ENCODE measurements at places on chromosomes 6 and 20.
A peak's percentile ranks its signal among the peaks of the same experiment; 100 is the strongest.

- no peak for DNase-seq
Observed at GRCh38 chr20:48384147-48384818, 443.5 kb downstream of the PREX1 start.

DNA sequence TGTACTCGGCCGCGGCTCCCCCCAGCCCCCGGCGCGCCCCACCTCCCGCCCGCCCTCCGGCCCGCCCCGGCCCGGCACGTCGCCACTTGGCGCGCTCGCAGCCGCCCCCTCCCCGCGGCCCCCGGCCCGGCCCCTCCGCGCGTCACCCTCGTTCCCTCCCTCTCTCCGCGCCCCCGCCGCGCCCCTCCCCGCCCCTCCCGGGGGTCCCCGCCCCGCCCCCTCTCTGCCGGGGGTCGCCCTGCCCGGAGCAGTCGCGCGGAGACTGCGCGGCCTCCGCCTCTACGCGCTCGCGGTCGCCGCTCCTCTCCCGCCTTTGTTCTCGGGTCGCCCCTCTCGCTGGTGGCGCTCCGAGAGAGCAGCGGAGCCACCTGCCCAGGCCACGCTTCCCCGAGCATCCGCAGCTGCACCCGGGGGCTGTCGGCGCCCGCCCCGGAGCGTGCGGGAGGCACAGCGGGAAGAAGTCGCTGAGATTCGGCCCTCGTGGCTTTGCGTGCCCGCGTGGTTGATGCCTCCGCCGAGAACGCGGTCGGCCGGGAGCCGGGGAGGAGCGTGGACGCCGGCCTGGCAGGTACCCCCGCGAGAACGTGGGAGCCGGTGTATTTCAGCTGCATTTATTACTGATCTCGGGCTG is at the start of gene PHF10:
Gene PHF10 (minus strand): TSS at position 7 of the 631 bp plus-strand sequence. CDS start 569 bp downstream, outside the sequence.
- peak; percentile 78 for DNase-seq

DNA sequence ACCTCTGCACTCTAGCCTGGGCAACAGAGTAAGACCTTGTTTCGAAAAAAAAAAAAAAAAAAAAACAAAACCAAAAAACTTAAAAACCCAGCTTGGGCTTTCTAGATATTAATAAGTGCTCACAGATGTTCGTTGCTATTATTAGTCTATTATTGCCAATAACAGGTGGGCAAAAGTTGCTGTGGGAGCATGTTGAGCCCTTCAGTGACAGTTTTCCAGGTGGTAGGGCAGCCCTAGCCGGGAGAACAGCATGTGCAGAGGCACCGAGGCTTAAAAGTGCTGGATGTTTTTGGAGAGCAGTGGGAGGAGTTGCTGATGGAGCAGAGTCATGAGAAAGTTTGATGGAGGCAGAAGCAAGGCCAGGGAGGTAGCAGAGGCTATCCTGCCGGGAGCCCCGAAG is 4.4 kb downstream of the PPP1R16B start:
- no peak for DNase-seq

DNA sequence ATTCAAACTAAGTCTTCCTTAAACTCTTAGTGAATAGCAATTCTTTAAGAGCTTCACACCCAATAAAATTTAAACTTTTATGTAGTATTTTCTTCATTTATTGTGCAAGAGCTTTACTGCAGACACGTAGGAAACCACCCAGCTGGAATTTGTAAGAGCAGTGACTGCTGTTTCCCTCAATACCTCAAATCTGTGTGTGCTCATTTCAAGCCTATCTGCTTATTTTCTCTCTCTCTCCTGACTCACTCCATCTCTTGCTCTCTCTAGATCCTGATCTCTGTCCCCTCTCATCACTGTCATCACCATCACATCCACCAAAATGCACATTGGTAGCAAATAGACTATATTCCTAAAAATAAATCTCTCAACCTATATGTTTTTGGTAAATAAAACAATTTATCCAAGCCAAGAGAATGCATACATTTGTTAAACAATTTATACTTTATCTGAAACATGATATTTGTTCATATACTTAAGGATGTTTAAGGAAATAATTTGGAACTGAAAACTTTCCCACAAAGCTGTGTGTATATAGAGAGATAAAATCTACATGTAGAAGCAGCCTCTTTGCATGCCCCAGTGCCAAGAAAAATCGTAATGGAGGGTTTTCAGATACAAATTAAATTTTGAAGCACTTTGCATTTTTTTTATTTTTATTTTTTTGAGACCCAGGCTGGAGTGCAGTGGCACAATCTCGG is 273.0 kb downstream of the TFAP2A start:
- no peak for DNase-seq

DNA sequence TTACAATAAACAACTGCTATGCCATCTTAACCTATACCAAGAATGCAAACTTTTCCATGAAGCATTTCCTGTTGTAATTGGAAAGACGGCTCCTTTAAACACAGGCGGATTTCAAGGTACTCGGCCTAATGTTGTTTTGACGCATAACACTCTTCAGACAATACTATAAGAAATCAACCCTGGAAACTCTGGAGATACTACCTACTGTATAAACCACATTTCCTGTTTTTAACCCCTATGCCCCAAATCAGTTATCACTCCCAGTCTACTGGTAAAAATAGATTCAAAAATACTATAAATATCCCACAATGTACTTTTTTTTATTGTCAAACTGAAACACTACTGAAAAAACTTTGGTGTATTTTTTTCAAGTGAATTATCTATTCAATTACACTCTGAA is 118.1 kb downstream of the IRF4 start:
- DNase-seq = no peak

GRCh38 chr6:14166839-14167238 is 49.3 kb downstream of the CD83 start:
- no peak for DNase-seq

DNA sequence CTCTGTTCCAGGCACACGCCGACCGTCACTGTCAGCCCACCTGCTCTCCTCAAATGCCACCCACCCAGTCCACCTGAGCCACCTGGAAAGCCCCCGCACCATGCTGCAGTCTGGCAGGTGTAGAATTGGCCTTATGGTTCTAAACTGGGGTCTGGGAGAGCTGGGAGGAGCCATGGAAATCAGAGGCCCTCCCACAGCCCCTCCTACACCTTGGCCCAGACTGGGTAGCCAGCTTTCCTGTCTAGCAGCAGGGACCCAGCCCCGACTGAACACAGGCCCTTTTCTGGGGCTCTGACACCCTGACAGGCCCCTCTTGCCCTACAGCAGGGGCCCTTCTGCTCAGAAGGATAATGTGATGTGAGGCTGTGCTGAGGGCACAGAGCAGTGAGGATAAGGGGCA is 31.1 kb downstream of the LRFN2 start:
- DNase-seq = no peak

DNA sequence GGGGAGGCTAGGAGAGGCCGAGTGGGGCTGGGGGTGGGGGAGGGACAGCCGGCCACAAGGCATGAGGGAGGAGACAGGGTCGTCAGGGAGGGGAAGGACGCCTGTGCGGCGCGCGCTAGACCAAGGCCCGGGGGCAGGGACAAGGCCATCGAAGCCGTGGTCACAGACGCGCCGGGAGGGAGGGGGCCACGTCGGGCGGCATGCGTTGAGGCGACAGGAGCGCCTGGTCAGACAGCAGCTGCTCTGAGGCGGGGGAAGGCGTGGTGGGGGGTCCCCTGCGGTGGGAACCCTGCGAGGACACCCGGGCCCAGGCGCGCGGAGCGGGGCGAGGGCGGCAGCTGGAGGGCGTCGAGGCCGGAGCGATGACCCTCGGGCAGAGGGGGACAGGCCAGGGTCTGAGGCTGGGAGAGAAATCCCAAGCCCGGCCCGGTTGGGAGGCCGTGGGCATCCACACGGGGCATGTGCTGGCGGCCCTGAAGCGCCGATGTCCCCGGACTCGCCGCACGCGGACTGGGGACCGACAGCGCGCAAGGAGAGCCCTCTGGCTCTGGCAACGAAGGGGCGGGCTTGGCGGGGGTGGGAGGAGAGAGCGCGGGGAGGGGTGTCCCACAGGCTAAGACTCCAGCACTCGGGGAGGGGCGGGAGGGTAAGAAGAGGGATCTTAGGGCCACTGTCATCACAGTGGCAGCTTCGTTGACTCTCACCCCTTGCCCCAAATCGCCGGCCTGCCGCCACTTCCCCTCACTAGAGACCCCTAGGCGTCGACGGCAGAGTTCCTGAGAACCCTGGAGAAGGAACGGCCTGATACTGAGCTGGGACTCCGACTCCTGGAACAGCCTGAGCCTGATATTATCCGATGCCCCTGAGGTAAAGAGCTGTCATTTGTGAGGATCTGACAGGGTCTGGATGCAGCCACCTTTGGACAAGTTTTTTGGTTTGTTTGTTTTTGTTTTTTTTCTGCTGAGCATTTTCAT is 5.0 kb downstream of the TMEM239 start:
- DNase-seq = no peak

GRCh38 chr6:92159046-92159445 is 1260.3 kb downstream of the EPHA7 start:
- DNase-seq = no peak

GRCh38 chr20:5535125-5535756 is 215.0 kb upstream of the SHLD1 start:
- no peak for DNase-seq

DNA sequence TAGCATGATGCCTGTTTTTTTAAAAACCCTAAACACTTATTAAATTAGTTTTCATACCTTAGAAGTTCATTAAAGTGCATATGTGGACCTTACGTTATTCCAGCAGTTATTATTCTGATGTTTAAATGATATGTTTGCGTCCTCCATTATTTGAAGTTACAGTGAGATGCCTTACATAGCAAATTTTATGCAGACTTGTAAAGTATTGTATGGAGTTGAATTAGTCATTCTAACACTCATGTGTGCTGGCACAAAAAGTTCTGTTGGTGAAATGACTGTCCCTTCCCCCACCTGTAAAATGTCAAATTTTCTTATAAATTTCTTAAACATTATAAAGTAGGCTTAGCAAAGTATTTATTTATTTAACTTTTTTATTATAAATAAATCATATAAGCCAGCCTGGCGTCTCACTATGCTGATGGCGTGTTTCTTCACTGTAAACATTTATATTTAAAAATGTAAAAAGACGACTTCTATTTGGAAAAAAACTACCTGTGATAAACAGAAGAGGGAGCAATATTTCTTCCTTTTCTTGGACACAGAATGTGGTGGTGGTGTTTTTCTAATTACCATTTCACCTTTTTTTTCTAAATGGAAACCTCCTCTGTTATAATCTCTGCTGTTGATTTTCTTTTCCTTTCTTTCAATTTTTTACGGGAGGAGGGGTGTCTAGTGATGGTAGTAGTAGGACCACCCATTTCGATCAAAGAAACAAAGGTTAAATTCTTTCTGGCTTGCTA is 155.4 kb downstream of the RFPL4B start:
- DNase-seq = no peak

DNA sequence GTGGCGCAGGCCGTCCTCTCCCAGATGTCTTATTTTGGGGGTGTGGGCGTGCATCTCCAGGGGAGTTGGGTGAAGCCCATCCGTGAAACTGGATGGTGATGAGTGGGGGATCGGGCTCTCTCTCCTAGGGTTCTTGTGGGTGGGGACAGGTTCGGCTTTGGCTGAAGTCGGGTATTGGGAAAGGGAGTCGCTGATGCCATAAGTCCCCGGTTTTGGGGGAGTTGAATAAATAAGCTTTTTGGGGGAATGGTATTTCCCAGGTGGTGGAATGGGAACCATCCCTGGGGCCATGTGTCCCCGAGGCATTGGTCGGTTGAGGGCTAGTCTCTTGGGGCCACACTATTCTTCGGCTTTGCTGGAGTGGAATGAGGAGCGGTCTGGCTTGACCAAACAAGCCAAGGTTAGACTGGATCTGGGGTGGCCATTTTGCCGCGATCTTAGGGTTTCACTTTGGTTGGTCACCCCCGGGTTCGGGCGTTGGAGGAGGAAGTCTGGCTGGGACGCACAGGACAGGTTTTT is 481 bp downstream of the ZNF133 start:
- DNase-seq = peak; percentile 24

DNA sequence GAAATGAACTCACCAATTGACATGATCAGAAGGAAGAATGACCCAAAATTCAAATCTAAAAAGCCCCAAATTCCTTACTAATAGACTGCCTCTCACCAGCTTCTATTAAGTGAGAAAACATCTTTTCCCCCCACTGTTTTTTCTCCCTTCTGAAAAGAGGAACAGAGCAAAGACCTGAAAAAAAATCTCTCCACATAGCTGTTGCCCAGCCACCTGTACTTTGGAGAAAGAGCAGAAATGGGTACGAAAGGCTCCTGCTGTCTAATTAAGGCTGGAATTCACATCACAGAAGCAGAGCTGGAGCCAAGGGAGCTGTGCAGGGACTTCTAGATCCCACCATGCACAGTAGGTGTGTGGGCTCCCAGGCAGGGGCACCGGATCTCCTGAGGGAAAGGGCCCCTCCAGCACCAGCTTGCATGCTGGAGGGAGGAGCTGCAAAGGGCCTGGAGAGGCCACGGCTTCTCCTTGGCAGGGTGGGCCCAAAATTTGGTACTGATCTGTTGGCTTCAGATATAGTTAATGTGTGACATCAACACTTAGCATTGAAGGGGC is 73.2 kb upstream of the DUSP22 start:
- DNase-seq = no peak

DNA sequence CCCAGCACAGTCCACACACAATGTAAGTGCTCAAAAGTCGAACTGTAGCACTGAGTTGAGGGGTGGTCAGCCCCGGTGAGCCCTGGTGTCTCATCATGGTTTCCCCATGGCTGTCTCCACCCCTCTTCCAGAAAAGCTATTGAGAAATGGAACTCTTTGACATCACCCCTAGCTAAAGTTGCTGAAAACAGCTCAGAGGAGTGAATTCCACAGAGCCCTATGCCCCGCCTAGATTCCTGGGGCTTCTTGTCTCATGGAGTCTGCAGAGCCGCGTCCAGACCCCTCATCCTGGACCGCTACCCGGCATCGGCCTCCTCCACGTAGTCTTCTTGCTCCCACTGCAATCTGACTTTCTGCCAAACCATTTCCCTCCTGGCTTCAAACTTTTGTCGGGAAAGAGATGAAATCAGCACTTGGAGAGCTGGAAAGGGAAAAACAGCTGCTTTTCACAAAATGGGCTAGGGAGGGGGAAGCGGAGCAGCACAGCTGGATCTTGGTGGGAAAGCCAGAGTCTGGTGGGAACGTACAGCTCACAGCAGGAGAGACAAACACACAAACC is 132.2 kb downstream of the SNX5 start:
- DNase-seq = no peak

- no peak for DNase-seq
Observed at GRCh38 chr20:63877755-63878470, 12.8 kb downstream of the TPD52L2 start.

DNA sequence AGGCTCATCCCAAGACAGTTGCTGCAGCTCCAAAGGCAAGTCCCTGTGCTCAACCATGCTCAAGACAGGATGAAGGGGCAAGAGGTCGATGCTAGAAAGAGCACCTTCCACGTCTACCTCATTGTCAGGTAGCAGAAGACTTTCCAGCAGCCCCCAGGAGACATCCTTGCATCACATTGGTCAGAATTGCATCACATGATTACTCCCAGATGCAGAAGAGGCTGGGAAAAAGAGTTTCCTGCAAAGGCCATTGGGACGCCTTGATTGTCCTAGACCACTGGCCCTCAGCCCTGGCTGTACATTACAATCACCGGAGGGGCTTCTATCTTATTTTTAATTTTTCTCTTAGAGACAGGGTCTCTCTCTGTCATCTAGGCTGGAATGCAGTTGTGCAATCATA is 17.3 kb upstream of the ZNF334 start:
- DNase-seq = no peak

Measured in NCI-H1105 treated with DMSO at 0.1 percent for 48 hours (cell line).